SJCRH30 (cell line): ENCODE measurements at places on chromosomes 4 and X. TPM values are rescaled to one million over a fixed set of nuclear protein-coding genes. Genes with fewer than 3 reads are reported as not detected.
A peak's percentile ranks its signal among the peaks of the same experiment; 100 is the strongest.

The HEPH gene
- total RNA-seq, result 0.10 and 0.30 TPM in 2 replicates

The HMX1 gene
- total RNA-seq, result not detected in 2 replicates

The CT55 gene
- 0.08 and 0.40 TPM in 2 replicates for total RNA-seq

The TNIP3 gene
- total RNA-seq, result 0.16 TPM in 1 of 2 replicates, not detected in the other

The GNRHR gene
- total RNA-seq, result 0.08 TPM in 1 of 2 replicates, not detected in the other

The NEXMIF gene
- total RNA-seq, result 0.02 TPM in 1 of 2 replicates, not detected in the other

The SPATA18 gene
- total RNA-seq, result not detected in 2 replicates

The SPOCK3 gene
- total RNA-seq, result 82.1 and 91.6 TPM in 2 replicates

The ERVMER34-1 gene
- 0.04 TPM in 1 of 2 replicates, not detected in the other for total RNA-seq

The KCNIP4 gene
- total RNA-seq, result 0.46 and 0.67 TPM in 2 replicates

The OCRL gene
- 14.5 and 17.7 TPM in 2 replicates for total RNA-seq

DNA sequence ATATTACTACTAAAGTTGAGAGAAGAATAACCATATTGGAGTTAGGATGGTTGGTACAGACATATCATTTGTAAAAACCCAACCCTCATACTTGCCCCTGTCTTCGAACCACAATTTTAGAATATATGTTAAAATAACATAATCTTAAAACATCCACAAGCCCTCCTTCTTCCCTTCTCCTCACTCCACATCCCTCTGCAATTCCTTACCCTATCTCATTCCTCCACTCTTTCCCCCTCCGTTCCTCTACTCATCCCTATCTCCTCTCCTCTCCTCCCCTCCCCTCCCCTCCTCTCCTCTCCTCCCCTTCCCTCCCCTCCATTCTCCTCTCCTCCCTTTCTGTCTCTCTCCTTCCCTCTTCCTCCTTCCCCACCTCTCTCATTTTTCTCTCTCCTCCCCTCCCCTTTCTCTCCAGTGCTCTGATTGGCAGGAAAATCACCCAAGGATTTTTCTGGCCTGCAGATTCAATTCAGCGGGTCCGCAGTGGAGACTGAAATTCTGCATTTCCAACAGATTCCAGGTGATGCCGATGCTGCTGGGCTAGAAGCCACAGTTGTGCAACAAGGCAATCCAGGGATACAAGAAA is 17.4 kb upstream of the ODAM start:
- H3K27me3 ChIP-seq, result no peaks in the 10 kb centered on the region
- H3K4me3 ChIP-seq, result no peak overlapping the region
- H3K27ac ChIP-seq, result no peak overlapping the region
- H3K36me3 ChIP-seq, result no peaks in the 10 kb centered on the region

- DNase-seq, result no peak
- H3K4me1 ChIP-seq, result peaks cover 3% of the 10 kb centered on the region; the same call in 1 of the 2 replicates
- H3K4me3 ChIP-seq, result no peak overlapping the region
- H3K27ac ChIP-seq, result no peak overlapping the region
- H3K27me3 ChIP-seq, result no peaks in the 10 kb centered on the region
These were observed 77.9 kb downstream of the LRRC66 start for GRCh38 chr4:51942108-51942832.

DNA sequence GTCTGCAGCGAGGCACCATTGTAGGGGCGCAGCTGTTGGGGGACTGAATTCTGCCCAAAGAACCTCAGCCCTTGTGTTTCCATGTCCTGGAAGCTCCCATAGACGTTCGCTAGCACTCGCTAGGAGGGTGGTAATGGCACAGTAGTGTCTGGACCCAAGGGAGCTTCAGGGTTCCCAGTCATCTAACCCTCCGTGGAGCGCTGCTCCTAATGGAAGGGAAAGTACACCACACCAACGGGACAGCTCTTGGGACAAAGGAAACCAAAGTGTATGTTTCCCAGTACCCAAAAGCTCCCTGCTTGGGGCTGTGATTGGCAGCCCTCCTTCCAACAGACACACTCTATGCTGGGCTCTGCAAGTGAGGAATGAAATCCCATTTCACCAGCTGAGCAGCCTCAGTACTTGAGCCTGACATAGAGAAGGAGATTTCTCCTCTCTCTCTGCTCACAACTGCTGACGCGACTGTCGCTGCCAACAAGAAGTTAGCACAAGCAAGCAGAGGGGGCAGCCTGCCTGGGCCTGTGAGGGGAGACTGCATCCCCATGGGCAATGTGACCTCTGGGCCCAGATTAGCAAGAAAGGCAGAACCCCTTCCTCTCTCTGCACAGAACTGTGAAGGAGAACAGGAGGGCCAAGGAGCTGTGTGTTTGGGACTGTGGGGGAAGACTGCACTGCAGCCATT is 67.6 kb upstream of the SMARCAD1 start:
- H3K4me1 ChIP-seq, result no peaks in the 10 kb centered on the region
- peaks cover 12% of the 10 kb centered on the region; the same call in 1 of the 2 replicates for H3K27me3 ChIP-seq

GRCh38 chrX:46216406-46216805 is 328.8 kb downstream of the ZNF674 start:
- no peak for DNase-seq
- no peaks in the 10 kb centered on the region for H3K4me1 ChIP-seq
- H3K4me3 ChIP-seq, result no peak overlapping the region
- H3K36me3 ChIP-seq, result no peaks in the 10 kb centered on the region

DNA sequence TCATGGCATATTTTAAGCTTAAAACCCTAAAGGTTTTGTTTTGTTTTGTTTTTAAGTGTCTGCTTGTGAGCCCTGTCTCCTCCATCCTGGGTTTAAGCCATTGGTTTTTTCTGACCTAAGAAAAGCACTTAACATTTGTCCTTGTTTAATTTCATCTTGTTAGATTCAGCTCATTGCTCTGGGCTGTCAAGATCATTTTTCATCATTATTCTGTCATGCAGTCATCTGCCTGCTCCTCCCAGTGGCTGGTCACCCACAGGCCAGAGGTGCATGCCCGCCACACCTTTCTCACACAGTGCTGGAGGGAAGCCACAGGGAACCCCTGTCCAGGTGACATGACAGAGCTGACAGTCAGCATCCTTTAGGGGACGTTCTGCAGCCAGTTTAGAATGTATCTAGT is 11.7 kb upstream of the REELD1 start:
- H3K36me3 ChIP-seq, result no peaks in the 10 kb centered on the region
- H3K4me3 ChIP-seq, result no peak overlapping the region
- DNase-seq, result no peak

DNA sequence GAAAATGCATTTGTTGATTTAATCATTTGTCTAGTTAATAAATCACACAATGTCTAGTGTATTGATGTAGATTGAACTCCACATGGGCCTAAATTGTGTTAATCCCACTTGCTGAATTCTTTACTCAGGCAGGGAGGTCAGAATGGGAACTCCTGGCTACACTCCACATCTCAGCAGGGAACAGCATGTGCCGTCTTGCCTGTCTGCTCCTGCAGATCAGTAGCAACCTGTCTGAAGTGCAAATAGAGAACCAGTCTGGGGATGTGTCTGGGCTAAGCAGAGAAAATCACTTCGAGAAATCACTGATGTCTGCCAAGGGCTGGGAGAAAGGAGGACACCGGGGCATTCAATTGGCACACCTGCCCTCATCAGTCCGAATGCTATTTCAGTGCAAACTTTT is 16.5 kb upstream of the MXRA5 start:
- H3K27ac ChIP-seq, result no peak overlapping the region
- no peaks in the 10 kb centered on the region for H3K27me3 ChIP-seq
- peak; percentile 45 for DNase-seq
- no peak overlapping the region for H3K4me3 ChIP-seq
- peaks cover 4% of the 10 kb centered on the region; the same call in 1 of the 2 replicates for H3K4me1 ChIP-seq

- no peak for DNase-seq
- H3K36me3 ChIP-seq, result no peaks in the 10 kb centered on the region
- H3K27ac ChIP-seq, result no peak overlapping the region
- H3K4me3 ChIP-seq, result no peak overlapping the region
- no peaks in the 10 kb centered on the region for H3K27me3 ChIP-seq
These were observed 9.3 kb upstream of the GPRIN3 start for GRCh38 chr4:89316931-89317366.

DNA sequence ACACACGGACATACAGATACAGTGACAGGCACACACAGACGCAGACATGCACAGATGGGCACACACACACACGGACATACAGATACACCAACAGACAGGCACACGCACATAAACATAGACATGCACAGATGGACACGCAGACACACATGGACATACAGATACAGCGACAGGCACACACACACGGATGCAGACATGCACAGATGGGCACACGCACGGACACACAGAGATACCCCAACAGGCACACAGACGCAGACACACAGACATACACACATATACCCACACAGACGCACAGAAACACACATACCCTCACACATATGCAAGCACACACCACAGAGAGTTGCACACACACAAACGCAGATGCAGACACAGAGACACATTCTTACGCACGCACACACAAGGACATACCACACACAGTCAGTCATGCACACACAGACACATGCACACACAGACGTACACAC is 24.4 kb upstream of the SLC25A6 start:
- peaks cover 52% of the 10 kb centered on the region for H3K36me3 ChIP-seq
- H3K27me3 ChIP-seq, result no peaks in the 10 kb centered on the region
- no peaks in the 10 kb centered on the region for H3K4me1 ChIP-seq
- DNase-seq, result no peak
- H3K27ac ChIP-seq, result no peak overlapping the region

- DNase-seq, result no peak
- H3K27me3 ChIP-seq, result no peaks in the 10 kb centered on the region
- no peaks in the 10 kb centered on the region for H3K4me1 ChIP-seq
These were observed 113.1 kb upstream of the VCX2 start for GRCh38 chrX:8284131-8284530.

- no peaks in the 10 kb centered on the region; the same call in 1 of the 2 replicates for H3K4me1 ChIP-seq
- no peak for DNase-seq
- H3K4me3 ChIP-seq, result no peak overlapping the region
- no peaks in the 10 kb centered on the region for H3K36me3 ChIP-seq
- no peaks in the 10 kb centered on the region for H3K27me3 ChIP-seq
These were observed 15.2 kb upstream of the NEUROG2 start for GRCh38 chr4:112531146-112531545.

- no peak overlapping the region for H3K4me3 ChIP-seq
- H3K4me1 ChIP-seq, result no peaks in the 10 kb centered on the region
- H3K27me3 ChIP-seq, result no peaks in the 10 kb centered on the region
- H3K36me3 ChIP-seq, result no peaks in the 10 kb centered on the region; the same call in 1 of the 2 replicates
- H3K27ac ChIP-seq, result no peak overlapping the region
These were observed 13.2 kb downstream of the ZDHHC9 start for GRCh38 chrX:129830494-129830893.

DNA sequence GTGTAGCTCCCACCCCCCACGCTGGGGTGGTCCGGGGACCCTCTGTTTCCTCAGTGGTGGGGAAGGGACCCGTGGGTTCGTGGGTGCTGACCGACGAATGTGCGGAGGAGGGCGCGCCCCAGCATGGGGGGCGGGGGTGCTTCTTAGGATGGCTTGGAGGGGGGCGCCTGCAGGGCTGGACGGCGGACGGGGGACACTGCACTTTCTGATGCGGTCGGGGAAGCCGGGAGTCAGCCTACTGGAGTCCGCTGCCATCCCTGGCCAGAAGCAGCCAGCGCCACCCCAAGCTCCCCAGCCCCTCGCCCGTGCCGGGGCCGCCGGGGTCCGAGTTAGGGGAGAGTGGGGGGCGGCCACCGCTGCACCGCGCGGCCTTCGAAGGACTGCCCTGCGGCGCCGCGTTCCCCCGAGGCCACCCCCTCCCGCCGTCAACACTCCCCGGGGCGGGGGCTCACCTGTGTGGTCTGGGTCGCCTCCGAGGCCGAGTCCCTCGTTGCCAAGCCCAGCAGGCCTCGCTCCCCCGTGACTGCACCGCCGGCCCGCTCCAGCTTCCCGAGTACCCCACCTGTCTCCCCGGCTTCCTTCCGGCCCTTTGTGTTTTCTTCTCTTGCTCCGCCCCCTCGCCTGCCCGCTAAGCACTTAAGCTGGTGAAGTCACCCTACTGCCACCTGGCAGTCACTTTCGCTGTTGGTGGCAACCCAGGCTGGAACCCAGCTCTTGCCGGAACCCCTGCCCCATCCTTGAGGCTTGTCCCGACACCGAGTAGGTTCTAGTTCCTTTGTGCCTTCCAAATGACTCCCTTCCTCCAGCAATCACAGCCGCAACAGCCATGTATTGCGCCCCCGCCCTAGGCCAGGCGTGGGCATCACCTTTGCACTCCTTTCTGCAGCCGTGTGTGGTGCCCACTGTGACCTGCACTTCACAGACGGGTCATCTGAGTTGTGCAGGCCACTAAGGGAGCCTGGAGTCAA is at the start of gene OCIAD2:
OCIAD2 (minus strand) TSS at position 569 of the 968 bp plus-strand sequence. CDS start 2,225 bp downstream, outside the sequence.
- peak; percentile 67 for DNase-seq
- peak within 1 kb of the TSS; percentile 68 for H3K4me3 ChIP-seq
- peak within 1 kb of the TSS; percentile 61 for H3K27ac ChIP-seq
- H3K36me3 ChIP-seq, result no peaks in the 10 kb centered on the region; the same call in 1 of the 2 replicates

DNA sequence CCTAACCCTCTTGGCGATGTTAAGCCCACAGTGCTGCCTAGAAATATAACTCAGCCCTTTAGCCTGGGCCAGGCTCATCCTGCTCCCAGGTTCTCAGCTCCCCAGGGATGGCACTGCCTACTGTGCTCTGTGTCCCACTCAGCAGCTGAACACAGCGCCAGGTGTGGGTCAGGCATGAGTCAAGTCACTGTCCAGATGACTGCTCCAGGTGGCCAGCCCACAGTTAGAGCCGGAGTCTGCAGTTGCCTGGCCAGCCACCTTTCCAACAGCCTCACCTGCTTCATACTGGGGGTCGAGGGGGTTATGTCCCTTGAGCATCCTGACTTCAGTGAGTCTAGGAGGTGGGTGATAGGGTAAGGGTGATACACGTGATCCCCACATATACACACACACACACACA is 48.4 kb downstream of the TBC1D14 start:
- H3K4me1 ChIP-seq, result peaks cover 14% of the 10 kb centered on the region
- H3K27me3 ChIP-seq, result no peaks in the 10 kb centered on the region
- no peak overlapping the region for H3K27ac ChIP-seq
- no peak overlapping the region for H3K4me3 ChIP-seq
- no peak for DNase-seq

GRCh38 chr4:101419336-101420135 is 72.2 kb upstream of the PPP3CA start:
- H3K4me3 ChIP-seq, result no peak overlapping the region
- peaks cover 8% of the 10 kb centered on the region; the same call in 1 of the 2 replicates for H3K4me1 ChIP-seq
- no peaks in the 10 kb centered on the region for H3K27me3 ChIP-seq
- H3K36me3 ChIP-seq, result no peaks in the 10 kb centered on the region
- no peak for DNase-seq
- no peak overlapping the region for H3K27ac ChIP-seq

- no peak for DNase-seq
- H3K27ac ChIP-seq, result no peak overlapping the region
- no peaks in the 10 kb centered on the region for H3K27me3 ChIP-seq
- no peaks in the 10 kb centered on the region for H3K36me3 ChIP-seq
These were observed 233.4 kb upstream of the FAM47A start for GRCh38 chrX:34365471-34365870.

DNA sequence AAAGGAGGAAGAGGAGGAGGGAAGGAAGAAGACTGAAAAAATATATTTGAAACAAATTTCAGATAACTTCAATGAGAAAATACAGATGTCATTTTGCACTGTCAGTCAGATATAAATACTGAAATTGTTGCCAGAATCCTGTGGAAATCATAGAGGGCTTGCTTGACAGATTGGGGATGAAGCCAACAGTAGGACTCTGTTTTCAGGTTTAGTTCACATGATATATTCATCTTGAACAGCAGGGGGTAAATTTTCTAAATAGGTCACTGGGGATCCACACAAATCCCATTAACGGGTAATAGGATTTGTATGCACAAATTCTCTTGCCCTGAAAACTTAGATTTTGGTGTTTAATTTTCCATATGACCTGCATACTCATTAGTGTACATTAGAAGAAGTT is 103.3 kb upstream of the PCDH18 start:
- DNase-seq, result peak; percentile 17
- H3K27me3 ChIP-seq, result no peaks in the 10 kb centered on the region
- no peaks in the 10 kb centered on the region for H3K36me3 ChIP-seq
- H3K4me3 ChIP-seq, result no peak overlapping the region
- no peak overlapping the region for H3K27ac ChIP-seq
- H3K4me1 ChIP-seq, result no peaks in the 10 kb centered on the region

- H3K27me3 ChIP-seq, result no peaks in the 10 kb centered on the region
- no peak for DNase-seq
- peaks cover 64% of the 10 kb centered on the region for H3K36me3 ChIP-seq
- no peaks in the 10 kb centered on the region for H3K4me1 ChIP-seq
- H3K27ac ChIP-seq, result no peak overlapping the region
These were observed 7.2 kb downstream of the PDHA1 start for GRCh38 chrX:19350941-19351384.
